ENCODE measurements at places on chromosomes 4 and X.

- DNase-seq: no peak
Measured at GRCh38 chr4:26431461-26432180, 58.7 kb downstream of the CCKAR start.

DNA sequence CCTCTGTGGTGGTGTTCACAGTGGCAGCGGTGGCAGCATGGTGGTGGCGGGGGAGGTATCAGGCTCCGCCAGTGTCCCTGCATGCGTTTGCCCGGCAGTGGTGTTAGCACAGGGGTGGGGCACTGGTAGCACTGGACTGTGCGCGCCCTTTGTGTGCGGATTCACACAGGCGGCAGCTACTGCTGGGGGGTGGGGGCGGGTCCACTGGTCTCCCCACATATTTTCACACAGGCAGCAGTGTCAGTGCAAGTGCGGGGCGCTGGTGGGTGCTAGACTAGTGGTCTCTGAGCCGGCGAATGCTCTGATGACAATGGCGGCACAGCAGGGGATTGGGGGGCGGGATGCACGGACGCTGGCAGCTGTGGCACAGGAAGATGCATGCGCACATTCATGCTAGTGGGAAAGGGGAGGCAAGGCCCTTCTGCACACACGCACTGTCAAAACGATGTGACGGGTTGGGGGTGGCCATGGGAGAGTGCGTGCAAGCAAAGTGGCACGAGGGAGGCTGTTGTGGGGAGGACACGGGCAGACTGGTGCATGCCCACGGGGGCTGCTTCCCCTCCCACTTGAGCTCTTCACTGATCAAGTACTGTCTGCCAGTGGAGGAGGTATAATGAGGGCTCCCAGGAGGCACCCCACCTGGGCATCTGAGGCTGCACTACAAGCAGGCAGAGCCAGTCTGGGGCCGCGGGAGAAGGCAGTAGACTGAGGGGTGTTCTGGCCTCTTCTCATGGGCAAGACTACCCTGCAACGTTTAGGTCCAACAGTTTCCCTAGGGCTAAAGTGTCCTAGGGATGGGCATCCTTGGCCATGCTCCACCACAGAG, 53.0 kb downstream of the POF1B start:
- DNase-seq: no peak

DNA sequence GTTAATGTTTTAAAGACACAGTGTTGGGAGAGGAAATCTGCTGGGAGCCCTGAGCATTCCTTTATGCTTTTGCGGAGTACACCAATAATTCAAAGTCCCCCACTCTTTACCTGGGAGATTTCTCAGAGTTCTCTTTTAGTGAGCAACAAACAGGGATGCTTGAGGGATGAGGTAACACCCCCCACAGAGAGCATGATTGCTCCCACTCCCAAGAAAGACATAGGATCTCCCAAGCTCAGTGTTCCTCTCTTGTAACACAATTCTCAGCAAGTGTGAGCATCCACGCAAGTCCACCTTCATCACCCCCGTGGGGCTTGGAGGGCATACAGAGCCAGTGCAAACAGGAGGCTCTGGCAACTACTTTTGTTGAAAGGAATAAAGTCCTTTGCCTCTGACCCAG, 36.1 kb downstream of the GSPT2 start:
- DNase-seq: no peak

DNA sequence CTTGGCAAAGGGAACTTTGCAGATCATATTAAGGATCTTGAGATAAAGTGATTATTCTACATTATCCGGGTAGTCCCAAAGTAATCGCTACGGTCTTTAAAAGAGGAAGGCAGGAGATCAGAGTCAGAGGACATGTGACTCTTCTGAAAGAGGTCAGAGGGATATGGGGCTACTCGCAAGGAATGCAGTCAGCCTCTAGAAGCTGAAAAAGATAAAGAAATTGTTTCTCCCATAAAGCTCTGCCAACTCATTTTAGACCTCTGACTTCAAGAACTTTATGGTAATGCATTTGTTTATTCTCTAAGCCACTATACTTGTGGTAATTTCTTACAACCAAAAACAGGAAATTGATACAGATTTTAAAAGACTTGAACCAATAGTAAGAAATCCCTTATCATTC, 48.6 kb downstream of the NPY5R start:
- DNase-seq: no peak

- no peak for DNase-seq
Measured at GRCh38 chrX:124098089-124098488, 136.6 kb downstream of the STAG2 start.

- DNase-seq: no peak
Measured at GRCh38 chr4:122980860-122981259, 58.5 kb upstream of the NUDT6 start.

GRCh38 chr4:142242156-142242555, 603.9 kb downstream of the INPP4B start:
- no peak for DNase-seq

All from cardiac septum (tissue), 1 donor.